ENCODE measurements at places on chromosomes 5 and 9. TPM values are rescaled to one million over a fixed set of nuclear protein-coding genes. Genes with fewer than 3 reads are reported as not detected.

DNA sequence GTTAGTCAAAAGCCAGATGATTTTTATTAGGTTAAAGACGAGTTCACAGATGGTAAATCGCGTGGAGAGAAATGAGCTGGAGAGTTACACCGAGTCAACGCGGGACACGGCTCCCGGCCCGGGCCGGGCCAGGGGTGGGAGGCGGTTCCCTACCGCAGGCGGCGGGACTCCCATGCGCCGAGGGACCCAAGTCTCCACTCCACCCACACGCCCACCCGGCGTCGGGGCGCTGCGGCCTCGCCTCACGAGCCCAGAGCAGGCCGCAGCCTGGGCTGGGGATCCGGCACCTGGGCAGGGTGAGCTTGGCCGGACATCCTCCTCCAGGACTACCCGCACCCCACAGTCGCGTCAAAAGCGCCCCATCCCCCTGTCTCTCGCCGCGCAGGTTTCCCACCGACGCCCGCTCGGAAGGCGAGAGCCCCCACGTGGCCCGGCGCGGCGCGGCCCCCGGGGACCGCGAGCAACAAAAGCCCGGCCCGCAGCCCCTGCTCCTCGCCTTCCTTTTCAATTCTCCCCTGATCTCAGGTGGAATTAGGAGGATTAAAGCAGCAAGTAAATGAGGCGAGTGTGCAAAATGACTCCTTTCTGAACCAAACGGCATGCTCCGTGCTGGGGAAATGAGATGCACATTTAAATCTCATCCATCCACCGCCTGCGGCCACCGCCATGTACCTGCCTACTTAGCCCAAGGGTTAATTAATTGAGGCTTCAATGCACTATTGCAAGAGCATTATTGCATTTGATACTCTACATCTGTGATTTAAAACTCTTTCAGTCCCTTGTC is 196.5 kb upstream of the TBCA start:
- DNase-seq, result no peak

DNA sequence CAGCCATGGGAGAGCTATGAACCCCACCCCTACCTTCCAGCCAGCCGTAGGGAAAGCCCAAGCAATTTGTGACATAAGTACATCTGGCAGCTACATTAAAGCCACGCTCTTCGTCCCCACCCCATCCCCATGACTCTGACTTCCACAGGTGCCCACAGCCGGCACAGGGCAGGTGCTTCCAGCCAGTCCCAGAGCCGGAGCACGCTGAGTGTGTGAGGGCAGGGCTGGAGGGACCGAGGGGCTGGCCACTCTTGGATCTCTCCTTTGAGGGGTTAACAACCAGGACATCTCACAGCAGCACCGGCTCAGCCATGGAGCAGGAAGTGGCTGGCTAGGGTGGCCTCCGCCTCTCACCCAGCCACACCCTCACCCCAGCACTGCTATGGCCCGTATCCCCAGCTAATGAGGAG is 2.4 kb upstream of the FAM78A start:
- DNase-seq, result peak; percentile 36

- no peak for DNase-seq
Measured at GRCh38 chr5:71924980-71925379, 182.3 kb upstream of the MAP1B start.

- DNase-seq, result no peak
Measured at GRCh38 chr5:400282-401145, 42.5 kb upstream of the EXOC3 start.

DNA sequence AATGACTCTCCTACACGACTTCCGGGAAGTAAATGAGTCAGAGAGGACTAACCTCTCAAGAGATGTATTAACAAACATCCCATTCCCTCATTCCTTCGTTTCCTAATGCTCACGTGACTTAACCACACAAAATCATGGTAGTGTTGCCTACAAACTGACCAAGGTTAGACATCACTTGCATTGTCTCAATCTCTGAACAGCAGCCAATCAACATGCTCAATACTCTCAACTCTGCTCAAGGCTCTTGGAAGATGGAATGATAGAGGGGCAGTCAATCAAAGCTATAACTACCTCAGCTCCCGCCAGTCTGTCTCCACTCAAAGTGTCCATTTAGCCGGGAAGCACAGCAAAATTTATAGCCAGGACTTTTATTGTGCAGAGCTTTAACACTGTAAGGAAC is 143.8 kb upstream of the PIK3R1 start:
- DNase-seq, result no peak

DNA sequence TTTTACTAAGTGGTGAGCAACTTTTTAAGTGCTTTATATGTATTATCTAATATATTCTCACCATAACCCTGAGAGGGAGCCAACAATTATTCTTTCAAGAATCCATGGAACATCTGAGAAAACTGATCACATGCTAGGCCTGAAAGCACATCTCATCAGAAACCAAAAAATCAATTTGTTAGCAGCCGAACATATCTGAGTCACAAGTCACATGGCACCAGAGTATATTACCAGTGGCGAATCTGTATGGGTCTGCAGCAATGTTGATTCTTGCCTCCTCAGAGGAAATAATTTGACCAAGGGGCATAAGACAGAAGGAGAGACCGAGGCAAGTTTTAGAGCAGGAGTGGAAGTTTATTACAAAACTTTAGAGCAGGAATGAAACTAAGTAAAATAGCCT is 25.3 kb upstream of the SIL1 start:
- no peak for DNase-seq

GRCh38 chr9:113594484-113595299 is 131.2 kb downstream of the RGS3 start:
- DNase-seq, result no peak

GRCh38 chr9:98142925-98143481 is 24.0 kb upstream of the TRIM14 start:
- no peak for DNase-seq

DNA sequence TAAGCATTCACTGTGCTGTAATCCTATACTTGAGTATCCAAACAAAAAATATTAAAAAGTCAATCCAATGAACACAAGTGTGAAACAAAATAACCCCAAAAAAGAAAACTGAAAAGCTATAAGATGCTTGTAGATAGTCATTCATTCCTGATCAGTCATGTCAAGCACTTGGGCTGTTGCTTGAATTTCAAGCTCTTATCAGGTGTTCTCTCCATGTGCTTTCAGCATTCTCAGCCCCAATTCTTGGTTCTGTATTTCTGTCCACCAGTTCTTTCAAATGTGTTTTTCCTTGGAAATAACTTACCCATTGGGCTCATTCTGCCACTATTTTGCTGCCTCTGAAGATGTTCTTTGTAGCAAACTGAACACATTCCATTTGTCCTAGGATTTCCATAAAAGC is 4.7 kb downstream of the ZFAND5 start:
- DNase-seq, result no peak

DNA sequence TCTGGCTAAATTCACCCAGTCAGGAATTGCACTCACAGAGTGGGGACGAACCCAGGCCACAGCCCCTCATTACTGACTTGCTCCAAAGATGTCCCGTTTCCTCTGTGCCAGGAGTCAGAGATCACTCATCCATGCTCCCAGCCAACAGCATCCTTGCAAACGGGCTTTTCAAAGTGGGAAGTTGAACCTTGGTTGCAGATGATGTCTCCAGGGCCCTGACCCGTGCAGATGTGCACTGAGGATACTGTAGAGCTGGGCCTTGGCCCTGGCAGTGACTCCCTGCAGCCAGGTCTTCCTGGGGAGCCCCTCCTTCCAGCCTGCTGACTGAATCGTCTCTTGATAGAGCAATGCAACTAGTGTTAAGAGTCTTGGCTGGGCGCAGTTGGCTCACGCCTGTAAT is 22.3 kb downstream of the TCF7 start:
- no peak for DNase-seq

DNA sequence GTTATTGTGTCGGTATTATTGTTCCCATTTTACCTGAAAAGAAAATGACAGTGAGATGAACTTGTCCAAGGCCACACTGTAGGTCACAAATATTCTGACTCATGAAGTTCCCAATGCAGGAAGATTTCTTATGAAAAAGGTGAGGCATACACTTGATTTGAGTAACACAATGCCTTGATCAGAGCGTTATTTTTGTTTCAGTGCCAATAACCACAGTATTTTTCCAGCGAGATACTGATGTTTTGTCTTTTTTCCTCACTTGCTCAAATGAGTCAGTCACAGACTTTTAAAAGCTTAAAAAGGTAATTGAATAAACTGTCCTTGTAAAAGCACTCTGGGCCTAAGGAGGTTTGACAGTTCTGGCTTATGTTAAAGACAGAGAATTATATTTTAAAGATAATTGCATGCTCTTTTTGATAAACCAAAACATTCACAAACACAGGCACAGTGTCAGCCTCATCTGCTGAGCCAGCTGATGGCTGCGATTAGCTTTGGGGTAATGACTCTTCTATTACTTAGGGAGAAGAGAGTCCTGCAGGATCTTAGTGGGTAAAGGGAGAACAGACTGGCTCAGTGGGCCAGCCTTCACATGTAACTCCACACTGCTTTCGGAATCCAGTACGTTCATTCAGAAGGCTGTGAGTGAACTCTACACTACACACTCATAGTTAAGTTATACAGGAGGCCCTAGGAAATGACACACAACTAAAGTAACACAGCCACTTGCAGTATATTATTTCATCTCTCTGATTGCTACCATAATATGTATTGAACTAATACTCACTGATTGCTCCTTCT is 165.5 kb upstream of the CD180 start:
- DNase-seq, result no peak

DNA sequence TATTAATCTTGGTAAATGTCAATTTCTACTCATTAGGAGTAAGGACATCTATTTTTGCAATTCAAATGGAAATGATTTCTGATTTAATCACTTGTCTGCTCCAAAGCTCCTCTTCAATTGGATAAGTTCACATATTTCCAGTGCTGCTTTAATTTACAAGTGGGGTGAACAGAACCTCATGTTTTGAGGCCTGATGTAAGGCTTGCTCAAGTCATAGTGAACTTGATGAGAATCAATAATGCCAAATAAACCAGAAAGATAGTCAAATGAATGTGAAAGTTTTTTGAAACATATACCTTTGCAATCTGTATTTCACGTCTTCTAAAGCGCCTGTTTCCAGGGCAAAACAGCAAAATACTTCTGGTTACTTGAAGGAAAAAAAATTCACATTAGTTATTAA is 15.4 kb upstream of the ACOT12 start:
- DNase-seq, result no peak

GRCh38 chr5:33794550-33795181 is 97.1 kb downstream of the ADAMTS12 start:
- DNase-seq, result no peak

The DUSP1 gene
- polyA plus RNA-seq, result 1,082 TPM

The ASS1 gene
- not detected for polyA plus RNA-seq

The ST8SIA4 gene
- polyA plus RNA-seq, result 15.7 TPM

The HK3 gene
- polyA plus RNA-seq, result 2.5 TPM

The MAMDC4 gene
- polyA plus RNA-seq, result not detected

The BARHL1 gene
- not detected for polyA plus RNA-seq

Data from immature natural killer cell (primary cell).